ENCODE measurements at places on chromosomes 2 and 18.

GRCh38 chr18:45926691-45927090 lies 40.4 kb downstream of the EPG5 start:
- DNase-seq = no peak

DNA sequence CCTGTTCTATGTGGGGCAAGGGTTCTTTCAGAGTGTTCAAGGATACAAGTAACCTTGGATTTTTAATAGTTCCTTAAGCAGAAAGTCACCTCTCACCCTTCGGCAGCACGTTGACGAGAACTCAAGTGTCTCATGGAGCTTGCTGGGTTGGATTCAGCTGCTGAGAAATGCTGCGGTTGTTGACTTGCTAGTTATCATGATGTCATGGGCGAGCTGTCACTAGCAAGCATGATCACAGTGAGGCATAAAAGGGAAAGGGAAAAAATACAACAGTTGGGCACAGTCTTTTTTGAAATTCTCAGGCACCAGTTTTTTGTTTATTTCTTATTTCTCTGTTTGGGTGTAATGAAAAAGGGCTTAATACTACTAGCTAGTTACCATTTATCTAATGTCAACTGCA lies 53.2 kb downstream of the ADCYAP1 start:
- no peak for DNase-seq

DNA sequence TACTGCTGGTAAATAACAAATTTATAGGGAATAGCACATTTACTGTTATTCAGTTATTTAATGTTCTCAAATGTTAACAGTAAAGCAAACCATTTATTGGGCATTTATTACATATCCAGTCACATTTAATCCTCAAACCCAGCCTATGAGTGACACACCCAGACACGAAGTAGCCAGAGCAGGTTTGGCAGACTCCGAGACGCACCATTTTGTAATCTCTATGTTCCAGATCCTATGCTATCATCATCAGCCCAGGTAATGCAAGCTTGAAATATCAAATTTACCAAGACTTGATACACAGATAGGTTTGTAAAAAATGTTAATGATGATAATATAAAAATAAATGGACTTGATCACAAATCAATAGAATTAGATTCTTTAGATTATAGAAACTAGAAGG lies 131.1 kb downstream of the IKZF2 start:
- no peak for DNase-seq

DNA sequence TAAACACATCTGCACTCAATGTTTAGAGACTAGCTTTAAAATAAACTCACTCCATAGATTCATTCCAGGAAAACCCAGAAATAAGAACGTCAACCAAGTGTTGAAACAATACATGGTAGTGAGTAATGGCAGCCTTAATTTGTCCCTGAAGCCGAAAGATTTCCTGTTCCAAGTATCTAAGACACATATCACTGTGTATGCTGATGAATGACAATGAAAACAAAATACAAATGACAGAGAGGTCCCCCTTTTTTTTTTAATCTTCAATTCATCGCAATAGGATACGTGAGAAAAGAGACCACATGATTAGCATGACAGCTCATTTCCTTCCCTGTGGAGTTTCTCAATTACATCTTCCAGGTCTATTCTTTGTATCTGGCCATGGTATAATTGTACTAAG lies 160.5 kb upstream of the STK17B start:
- DNase-seq = no peak

- peak; percentile 27 for DNase-seq
Measured at GRCh38 chr2:64036034-64036705, 16.9 kb upstream of the VPS54 start.

DNA sequence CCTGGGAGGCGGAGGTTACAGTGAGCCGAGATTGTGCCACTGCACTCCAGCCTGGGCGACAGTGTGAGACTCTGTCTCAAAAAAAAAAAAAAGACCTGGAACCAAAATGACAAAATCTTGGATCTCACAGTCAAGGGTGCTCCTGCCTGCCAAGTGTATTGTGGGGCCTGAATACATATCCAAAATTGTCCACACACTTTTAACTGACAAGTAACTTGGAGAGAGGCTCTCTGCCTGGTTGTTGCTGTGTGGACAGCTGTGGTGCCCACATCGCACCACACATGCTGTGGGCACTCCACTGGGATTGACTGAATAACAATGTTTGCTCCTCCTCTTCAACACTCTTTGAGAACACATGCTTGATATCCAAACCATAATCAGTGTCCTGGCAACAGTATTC lies 117.6 kb upstream of the REV1 start:
- no peak for DNase-seq

- DNase-seq = no peak
Measured at GRCh38 chr2:229652796-229653195, 61.6 kb downstream of the DNER start.

- DNase-seq = no peak
Measured at GRCh38 chr2:145729993-145730770, 1210.3 kb upstream of the ZEB2 start.

- peak; percentile 72 for DNase-seq
Measured at GRCh38 chr2:110853516-110853915, 121.1 kb downstream of the ACOXL start.

GRCh38 chr2:177021706-177022343 lies 190.8 kb upstream of the HNRNPA3 start:
- no peak for DNase-seq

GRCh38 chr2:226772389-226773179 lies 27.0 kb downstream of the IRS1 start:
- no peak for DNase-seq

- no peak for DNase-seq
Measured at GRCh38 chr2:41736105-41736567, 311.7 kb upstream of the PKDCC start.

GRCh38 chr2:10006236-10007161 lies 36.9 kb upstream of the KLF11 start:
- DNase-seq = no peak

DNA sequence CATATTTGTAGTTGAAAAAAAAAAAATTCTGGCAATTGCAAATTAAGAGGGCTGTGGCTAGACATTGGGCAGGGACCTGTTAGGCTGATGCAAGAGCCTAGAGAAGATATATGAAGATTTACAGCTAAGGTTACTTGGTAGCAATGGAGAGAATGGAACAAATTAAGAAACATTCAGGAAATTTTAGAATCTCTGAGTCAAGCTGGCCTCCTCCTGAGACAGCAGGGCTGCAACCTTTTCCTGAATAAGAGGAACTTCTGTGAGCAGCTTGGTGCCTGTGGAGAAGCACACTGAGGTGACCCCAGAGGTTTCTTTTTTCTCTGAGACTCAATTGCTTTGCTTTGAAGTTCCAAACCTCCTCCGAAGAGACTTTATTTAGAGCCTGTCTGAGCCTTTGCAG lies 118.6 kb upstream of the LRATD1 start:
- no peak for DNase-seq

DNA sequence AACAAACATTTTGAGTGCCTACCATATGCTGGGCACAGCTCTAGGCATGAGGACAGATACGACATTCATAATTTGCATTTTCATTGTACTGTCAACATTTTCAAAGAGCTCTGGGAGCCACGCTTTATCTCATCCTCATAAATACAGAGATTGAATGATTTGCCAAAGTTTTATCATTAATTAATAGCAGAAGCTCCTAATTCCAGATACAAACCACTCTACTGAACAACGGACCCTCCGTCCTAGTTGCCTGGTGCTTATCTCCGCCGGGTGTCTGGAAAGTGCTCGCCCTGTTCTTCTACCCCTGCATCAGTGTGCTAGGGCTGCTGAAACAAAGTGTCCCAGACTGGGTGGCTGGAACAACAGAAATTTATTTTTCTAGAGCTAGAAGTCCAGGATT lies 23.8 kb downstream of the SERTAD2 start:
- no peak for DNase-seq

DNA sequence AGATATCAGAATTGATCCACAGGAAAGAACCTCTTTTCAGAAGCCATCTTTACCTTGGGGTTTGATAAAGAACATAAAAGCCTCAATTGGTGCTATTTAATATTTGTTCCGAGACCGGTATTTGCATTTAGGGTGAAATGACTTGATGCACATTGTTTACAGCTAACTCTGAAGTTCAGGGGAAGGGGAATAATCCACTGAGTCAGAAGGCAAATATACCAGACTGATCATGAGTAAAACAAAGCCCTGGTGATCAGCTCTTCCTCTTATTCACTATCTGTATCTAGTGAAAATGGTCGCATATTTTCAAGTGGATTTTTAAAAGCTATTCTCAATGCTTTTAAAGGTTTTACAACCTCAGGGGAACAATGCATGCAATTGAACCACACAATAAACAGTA lies 53.0 kb upstream of the ATP8B1 start:
- no peak for DNase-seq

DNA sequence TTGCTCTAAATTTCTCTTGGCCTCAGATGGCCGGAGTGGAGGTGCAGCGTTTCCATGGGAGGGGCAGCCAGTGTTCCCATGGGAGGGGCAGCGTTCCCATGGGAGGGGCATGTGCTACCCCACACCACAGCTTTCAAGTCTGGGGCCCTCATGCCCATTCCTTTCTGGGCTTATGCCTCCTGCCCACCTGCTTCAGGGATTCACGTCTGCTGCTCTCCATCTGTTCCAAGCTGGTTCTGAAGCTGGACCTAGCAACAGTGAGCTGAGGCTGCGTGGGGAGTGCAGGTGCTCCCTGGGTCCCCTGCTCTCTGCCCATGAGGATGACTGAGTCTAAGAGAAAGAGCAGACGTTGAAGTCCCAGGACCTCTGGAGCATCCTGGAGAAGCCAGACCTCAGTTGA lies 243.1 kb upstream of the PXDN start:
- DNase-seq = no peak

GRCh38 chr2:15780234-15780633 lies 160.1 kb upstream of the MYCN start:
- no peak for DNase-seq

DNA sequence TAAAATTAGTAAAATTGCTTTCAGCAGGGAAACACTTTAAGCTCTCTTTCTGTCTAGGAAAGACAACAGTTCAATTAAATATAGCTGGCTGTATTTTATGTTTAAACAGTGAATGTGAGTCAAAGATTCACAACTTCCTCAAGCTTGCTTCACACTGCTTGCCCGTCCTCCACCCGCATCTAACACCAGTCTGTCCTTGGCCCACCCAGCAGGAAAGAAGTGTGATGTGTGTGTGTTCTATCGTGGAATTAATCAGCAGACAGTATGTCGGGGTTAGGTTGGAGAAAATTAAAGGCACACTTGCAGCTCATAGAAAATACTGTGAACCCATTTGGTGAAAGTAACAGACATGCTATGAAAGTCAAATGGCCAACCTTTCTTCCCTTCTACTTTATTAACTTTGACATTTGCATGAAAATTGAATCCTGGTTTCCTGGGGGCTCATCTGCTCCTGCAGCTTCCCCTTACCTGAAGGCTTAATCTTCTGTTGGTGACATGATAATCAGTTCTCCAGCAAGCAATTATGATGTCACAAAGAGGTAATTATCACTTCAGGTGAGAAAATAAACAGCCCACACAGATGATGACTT lies 182.0 kb downstream of the UXS1 start:
- DNase-seq = no peak

- DNase-seq = no peak
Measured at GRCh38 chr18:11520536-11520935, 88.9 kb upstream of the SLC35G4 start.

DNA sequence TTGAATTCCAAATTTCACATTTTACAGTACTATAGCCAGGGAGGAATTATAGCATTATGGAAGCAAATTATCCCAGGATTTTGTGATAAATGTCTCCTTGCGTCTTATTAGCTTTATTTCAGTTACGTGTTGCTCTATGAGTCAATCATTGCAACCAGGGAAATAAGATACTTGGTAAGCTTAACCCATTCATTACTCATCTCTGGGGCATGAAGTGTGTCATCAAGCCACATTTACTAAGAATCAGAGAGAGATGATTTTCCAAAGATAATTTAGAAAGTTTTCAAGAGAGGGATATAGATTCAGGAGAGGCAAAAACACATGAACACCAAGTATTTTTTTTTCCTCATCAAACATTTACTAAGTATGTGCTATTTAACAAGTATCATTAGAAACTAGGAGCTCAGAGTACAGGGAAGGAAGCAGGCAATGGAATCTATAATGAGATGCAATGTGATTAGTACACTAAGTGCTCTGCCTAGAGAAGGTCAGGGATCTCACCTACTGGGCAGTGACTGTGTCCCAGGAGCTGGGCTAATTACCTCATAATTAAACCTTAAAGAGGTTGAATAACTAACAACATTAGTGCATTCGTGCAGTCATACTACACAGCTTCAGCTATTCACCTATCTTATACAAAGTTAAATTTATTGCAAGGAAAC lies 217.8 kb upstream of the NXPH2 start:
- DNase-seq = no peak

- no peak for DNase-seq
Measured at GRCh38 chr18:45755934-45756333, 32.0 kb downstream of the SLC14A1 start.

GRCh38 chr2:209472112-209472832 lies 48.4 kb downstream of the MAP2 start:
- no peak for DNase-seq
